Stimulated activated CD8-positive, alpha-beta memory T cell treated with anti-CD3 and anti-CD28 coated beads, Interleukin-2, amount 100 ng/mL, for 1 hour (primary cell): ENCODE measurements at places on chromosomes 3 and 15.

- DNase-seq, result no peak
Observed at GRCh38 chr3:59262076-59262498, 212.3 kb upstream of the CFAP20DC start.

- DNase-seq, result no peak
Observed at GRCh38 chr3:181941250-181941649, 229.5 kb downstream of the SOX2 start.

DNA sequence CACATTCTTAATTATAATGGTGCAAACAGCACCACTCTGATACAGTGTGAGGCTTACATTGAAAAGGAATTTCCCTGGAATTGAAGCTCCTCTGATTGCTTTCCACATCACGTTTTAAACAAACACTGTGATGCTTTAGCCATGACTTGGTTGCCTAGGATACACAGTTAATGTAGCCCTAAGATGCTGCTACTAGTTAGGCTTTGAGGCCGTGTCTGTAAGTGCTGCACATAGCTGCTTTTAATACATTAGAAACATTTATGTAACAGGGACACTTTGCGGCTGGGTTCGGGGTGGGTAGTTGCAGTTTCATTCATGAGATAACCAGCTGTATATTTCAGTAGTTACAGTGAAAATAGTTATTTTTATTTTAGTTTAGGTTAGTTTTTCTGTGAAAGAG, 334.7 kb downstream of the NLGN1 start:
- no peak for DNase-seq

GRCh38 chr3:155869691-155870090, 759 bp upstream of the GMPS start:
- no peak for DNase-seq

GRCh38 chr3:13013994-13014754, 59.1 kb downstream of the IQSEC1 start:
- DNase-seq, result no peak

GRCh38 chr3:124774327-124774718, 44.1 kb downstream of the UMPS start:
- DNase-seq, result no peak

GRCh38 chr3:30098243-30098642, 508.2 kb upstream of the TGFBR2 start:
- no peak for DNase-seq

GRCh38 chr3:169237201-169237600, 426.3 kb downstream of the MECOM start:
- DNase-seq, result no peak

GRCh38 chr3:52171514-52172261, 17.5 kb upstream of the POC1A start:
- DNase-seq, result no peak

- DNase-seq, result no peak
Observed at GRCh38 chr3:82022836-82023235, 261.4 kb upstream of the GBE1 start.

DNA sequence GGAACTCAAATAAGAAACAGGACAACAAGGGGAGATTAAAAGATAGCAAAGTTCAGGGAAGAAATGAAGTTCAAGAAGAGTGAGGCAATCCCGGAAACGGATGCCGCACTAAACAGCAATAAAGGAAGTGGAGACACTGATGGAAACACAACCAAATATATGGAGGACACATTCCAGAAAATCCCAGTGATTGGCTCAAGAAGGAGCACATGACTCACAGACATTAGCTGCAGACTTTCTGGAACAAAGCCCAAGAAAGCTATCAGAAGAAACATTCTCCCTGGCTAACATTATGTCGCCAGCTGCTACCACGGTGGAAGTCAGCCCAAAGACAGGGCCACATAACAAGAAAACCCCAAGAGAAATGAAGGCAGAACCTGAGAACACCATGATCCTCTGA, 18.1 kb upstream of the VGLL4 start:
- no peak for DNase-seq

DNA sequence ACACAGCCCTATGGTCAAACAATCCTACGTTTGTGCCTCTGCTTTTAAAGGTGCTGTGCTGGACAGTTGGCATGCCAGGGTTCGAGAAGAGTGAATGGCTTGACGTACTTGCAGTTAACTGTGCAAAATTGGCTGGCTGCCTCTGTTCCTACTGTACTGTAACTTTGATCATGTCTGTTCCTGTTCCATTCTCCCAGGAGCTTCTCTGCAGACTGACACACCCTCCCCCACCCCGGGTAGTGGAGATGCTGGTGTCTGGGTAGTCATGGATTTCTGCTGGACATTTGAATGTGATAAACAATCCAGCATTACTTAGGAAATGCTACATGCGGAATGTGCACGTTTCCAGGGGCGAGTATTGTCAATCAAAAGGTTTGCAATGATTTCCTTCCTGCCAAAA, 6.5 kb upstream of the VILL start:
- no peak for DNase-seq

DNA sequence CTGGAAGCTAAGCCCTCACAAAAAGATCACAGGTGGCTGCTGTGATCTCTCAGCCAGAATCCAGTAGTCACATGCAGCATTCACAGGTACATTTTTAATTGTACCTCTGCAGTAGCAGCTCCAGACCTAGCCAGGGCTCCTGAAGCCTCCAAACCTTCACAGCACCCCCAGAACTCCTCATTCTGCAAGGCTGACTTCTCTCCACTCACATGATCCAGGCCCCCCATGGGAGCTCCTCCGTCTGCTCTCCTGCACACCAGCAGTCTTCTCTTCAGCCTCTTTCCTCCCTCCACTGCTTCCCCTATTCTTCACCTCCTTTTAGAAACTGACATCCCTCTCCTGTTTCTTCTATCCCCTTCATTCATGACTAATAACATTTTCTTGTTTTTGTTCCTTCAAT, 13.2 kb upstream of the CPEB1 start:
- DNase-seq, result no peak

DNA sequence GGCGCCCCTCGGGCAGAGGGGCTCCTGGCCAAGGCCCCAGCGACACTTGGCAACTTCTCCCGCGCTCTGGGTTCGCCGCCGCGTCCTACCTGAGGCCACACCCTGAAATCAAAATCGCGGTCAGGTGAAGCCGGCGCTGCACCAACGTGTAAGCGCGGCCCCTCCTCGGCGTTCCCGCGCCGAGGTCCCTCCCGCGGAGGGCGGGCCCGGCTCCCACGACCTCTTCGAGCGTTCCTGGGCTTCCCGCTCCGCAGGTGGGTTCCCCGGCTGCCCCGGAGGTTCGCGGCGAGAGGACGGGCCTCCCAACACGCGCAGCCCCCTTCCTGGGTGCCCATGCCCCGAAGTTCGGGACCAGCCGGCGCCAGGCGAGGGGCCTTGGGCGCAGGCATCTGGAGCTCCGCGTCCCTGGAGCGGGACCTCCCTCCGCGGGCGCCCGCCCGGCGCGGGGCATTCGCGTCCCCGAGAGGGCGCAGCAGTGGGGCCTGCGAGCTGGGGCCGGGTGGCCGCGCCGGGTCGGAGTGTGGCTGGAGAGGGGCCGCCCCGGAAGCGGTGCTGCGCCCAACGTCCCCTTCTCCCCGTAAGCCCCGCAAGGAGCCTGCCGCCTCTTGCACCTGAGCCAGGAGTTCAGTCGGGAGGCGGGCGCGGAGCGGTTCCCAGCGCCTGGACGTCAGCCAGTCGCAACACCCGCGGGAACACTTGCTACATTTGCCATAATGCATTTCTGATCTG, 13.7 kb downstream of the PAK6 start:
- no peak for DNase-seq

DNA sequence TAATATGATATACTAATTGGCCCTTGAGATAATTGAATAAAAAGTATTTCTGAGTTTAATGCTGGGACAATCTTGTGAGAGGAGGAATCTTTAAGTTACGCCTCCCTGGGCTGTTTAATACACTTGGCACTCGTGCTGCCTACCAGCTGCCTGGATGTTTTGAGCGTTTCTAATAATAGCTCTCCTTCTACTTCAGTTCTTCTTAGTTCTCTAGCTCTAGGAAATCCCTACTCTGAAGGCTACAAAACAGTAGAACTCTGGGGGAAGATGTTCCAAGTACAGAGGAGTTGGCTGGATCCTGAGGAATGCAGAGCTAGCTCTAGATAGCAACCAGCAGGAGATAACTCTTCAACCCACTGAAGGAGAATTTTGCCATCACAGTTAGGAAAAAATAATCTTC, 3.5 kb downstream of the NAALADL2 start:
- DNase-seq, result no peak

- DNase-seq, result no peak
Observed at GRCh38 chr3:176785171-176785570, 412.1 kb downstream of the TBL1XR1 start.

DNA sequence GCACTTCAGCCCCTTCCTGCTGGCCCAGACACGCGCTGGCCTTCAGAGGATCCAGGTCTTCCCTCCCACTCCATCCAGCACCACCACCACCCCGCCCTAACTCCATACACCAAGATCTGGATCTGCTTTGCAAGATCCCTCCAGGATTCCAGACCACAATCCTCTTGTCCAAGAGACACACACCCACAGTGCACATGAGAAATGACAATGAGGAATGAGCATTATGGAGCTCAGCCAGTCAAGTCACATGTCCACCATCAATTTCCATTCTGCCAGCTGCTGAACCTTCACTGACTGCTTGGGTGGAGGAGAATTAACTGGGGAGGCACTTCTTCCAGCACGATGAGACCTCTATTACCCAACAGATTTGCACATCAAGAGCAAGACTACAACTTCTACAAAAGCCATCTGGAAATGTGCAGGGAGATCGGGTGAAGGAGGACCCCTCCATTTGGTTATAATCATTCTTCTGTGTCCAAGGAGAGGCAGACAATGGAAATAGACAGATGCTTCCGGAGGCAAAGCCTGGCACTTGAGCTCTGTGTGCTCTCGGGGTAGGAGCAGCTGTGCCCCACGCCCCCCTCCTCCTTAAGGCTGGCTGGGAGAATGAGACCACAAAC, 12.3 kb upstream of the SPATA12 start:
- DNase-seq, result no peak

DNA sequence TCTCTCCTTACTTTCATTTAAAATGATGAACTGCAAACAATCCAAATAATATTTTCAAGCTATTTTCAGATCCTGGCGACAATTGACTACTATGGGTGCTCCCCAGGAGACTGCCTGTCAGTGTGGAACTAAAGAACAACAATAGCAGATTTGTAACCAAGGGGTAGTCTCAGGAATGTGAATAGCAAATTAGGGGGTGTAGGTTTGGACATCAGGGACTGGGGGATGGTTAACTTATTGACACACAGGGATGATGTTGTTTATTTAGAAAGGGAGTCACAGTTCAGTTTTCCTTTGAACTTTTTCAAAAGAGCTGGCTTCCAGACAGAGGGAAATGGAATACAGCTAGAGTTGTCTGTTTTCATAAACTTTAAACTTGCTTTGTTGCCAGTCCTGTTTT, 229.8 kb downstream of the LRTM1 start:
- DNase-seq, result no peak
